ENCODE measurements at places on chromosomes 5 and 9. TPM values are rescaled to one million over a fixed set of nuclear protein-coding genes. Genes with fewer than 3 reads are reported as not detected.
A peak's percentile ranks its signal among the peaks of the same experiment; 100 is the strongest.

Gene SH3RF2
- 14.3 TPM for total RNA-seq

Gene HEMGN
- 4.1 TPM for total RNA-seq

DNA sequence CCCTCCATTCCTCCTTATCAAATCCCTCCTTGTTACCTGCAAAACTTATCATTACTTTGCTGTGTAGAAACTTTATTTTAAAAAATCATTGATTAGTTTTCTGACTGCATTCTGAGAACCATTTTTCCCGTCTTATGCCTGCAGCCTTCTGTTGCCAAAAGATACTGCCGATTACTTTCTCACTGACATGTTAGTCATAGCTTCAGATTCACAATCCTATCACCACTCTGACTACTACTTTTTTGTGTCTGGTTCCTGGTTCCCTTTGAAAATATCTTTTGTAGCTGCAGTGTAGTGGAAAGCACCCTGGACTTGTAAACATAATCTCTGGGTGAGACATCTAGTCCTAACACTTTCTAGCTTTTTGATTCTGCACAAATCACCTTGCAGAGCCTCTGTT lies 71.7 kb downstream of the NR2F1 start:
- DNase-seq: no peak

DNA sequence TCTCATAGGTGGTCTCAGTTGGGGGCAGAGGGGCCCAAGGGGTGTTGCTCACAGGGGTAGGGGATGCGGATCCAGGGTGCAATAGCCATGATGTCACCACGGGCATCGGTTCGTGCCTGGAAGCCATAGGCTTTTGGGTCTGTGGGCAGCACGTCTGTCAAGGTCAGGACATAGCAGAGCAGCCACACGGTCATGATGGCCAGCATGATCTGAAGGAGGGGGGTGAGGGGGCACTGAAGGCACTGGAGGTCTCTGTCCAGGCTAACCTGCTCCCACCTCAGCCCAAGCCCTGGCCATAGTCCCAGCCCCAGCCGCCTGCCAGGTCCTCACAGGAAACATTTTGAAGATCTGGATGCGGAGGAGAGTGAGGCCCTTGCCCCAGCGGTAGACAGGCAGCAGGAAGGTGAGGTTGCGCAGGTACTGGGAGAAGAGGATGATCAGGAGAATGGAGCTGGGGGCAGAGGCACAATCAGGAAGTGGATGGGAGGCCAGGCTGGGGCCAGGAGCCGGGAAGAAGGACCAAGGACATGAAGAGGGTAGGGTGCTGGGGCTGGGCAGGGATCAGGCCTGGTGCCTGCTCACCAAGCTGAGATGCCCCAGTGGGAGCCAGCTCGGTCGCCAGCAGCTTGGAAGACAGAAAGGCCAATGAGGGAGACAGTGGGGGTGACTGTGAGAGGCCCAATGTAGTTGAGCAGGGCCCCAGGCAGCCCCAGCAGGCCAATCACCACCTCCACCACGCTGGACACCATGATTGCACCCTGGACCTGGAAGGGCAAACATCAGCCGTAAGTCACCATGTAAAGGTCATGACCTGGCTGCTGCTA lies 3.3 kb downstream of the SLC23A1 start:
- DNase-seq: no peak

DNA sequence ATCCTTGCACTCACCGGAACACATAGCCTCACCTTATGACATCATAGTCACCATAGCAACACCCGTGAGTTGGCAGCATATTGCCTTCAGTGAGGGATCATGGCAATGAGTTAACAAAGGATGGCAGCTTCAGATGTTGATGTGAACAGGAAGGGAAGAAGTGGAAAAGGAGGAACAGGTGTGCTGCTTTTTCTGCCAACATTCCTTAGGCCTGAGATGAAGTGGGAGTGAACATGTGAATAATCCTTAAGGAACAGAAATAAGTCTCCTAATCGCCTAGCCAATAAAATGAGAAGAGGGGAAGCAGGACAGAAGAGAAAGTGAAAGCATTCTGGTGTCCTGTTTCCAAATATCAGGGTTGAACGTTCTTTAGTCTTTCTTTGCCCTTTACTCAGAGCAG lies 360.0 kb downstream of the BRINP1 start:
- peak; percentile 29 for DNase-seq
